NCI-H1105 treated with DMSO at 0.1 percent for 48 hours (cell line): ENCODE measurements at places on chromosomes 1 and 21.

DNA sequence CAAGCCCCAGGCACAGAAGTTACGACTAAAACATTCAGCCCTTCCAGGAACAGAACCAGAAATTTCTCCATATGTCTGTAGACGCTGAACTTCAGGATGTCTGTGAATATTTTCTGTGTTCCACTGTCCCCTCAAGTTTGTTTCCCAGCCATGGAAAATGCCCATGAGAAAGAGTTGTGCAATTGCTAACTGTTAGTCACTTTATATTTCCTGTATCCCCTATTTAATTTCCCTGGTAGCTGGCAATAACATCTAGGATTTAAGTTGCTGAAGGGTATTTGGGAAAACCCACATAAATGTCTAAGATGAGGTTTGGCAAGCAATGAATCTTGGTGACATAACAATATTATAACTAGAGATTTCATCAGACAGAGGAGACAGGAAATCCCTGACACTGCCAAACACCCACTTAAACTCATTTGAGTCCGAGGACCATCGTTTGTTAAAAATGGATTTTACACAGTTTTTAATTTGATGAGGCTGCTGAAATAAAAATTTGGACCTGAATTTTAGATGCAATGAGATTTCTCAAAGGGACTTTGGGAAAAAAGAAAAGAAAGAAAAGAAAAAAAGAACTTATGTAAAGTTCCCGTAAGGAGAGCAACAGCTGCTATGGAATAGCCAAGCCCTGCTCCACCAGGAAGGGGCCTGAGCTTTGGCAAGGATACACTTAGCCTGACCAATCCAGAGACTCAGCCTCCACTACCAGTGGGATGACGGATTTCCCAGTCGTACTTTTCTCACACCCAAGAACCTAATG lies 21.8 kb upstream of the ERRFI1 start:
- DNase-seq, result no peak

- no peak for DNase-seq
Observed at GRCh38 chr1:5709976-5710375, 282.2 kb downstream of the NPHP4 start.

- no peak for DNase-seq
Observed at GRCh38 chr1:153652805-153653500, 5.5 kb upstream of the SNAPIN start.

GRCh38 chr1:171379846-171380245 lies 65.9 kb downstream of the FMO4 start:
- DNase-seq, result no peak

DNA sequence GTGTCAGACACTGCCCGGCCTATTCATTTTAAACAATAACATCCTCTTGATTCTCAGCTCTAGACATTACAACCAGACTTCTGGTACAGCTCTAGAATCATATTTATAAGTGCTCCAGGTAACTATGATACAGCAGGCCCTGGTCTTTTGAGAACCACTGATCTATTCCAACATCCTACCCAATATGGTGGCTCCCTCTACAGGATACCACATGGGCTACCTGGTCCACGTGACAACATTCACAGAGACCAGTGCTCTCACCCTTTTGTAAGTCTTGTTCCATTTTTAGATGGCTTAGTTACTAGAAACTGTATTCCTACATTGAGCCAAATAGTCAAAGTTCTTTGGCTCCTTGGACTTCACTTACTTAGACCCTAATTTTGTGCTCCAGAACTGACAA lies 102.9 kb downstream of the PTPN14 start:
- DNase-seq, result no peak

DNA sequence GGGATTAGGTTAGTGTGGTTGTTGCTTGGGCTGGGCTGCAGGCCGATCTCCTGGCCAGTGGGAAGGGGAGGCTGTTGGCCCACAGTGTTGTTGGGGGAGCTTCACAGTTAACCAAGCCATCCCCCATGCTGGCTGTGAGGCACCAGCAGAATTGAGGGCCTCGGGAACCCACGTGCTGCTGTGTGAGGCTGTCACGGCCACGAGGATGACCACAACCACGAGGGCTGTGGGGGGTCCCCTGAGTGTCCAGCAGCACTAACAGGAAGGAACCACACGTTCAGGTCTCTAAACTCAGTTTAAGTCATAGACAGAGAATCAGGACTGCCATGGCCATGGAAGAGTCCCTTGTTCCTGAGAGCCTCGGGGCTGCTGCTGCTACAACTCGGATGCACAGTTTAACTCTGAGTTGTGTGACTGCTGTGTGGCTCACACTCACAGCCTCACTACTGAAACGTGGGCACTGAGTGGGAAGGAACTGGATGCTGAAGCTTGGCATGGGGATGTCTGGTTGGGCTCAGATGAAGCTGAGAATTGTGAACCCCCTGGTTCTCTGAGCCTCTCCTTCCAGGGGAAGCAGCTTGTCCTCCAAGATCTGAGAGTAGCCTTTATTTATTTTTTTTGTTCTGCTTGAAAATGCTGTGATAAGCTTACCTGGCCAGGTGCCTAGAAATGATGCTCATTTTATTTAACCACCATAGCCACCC lies 4.8 kb upstream of the MMEL1 start:
- no peak for DNase-seq
